ENCODE measurements at places on chromosomes 16 and 17.

DNA sequence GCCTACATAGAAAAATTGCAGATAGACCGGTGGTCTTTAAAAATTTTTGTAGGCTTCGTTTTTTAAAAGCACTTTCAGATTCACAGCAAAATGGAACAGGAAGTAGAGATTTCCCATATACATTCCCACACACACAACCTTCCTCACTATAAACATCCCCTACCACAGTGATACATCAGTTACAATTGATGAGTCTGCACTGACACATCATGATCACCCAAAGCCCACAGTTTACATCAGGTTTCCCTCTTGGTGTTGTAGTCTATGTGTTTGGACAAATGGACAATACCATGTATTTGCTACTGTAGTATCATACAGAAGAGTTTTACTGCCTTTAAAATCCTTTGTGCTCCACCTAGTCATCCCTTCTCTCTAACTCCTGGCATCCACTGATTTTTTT lies 113.9 kb upstream of the ADAMTS18 start:
- no peak for DNase-seq

DNA sequence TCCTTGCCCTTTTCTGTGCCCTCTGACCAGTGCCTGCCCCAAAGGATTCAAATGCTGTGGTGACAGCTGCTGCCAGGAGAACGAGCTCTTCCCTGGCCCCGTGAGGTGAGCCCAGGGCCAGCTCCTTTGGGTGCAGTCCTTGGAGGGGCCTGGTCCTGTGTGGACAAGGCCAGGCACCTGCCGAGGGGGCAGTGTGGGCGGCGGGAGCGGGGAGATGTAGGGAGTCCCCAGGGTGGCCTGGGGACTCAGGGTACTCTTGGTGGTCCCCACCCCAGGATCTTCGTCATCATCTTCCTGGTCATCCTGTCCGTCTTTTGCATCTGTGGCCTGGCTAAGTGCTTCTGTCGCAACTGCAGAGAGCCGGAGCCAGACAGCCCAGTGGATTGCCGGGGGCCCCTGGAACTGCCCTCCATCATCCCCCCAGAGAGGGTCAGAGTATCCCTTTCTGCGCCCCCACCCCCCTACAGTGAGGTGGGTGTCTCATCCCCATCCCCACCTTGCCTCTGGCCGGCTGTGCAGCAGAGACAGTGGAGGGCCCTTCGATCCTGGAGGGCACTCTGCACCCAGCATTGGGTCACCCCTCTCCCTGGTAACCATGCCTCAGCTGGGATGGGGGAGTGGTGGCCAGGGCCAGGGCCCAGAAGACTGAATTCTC lies 4.4 kb downstream of the TMEM92 start:
- no peak for DNase-seq

GRCh38 chr16:75058806-75059205 lies 57.8 kb downstream of the LDHD start:
- DNase-seq: no peak

DNA sequence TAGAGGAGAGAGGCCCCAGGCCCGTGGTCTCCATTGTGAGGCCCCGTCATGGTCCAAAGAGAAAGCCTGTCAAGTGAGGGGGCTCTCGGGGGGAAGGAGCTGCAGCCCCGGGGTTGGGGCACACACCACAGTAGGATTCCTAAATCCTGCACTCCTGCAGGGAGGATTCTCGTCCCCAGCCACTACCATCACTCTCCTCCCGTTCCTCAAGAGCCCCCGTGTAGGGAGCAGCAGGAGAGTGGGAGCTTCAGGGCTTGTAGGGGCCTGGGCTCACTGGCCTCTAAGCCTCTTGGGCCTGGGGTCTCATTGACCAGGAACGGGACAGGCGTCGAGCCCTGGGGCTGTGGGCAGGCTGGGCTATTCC lies 821 bp downstream of the C16orf86 start:
- no peak for DNase-seq

GRCh38 chr16:89281189-89281577 lies 63.7 kb downstream of the ZNF778 start:
- no peak for DNase-seq

DNA sequence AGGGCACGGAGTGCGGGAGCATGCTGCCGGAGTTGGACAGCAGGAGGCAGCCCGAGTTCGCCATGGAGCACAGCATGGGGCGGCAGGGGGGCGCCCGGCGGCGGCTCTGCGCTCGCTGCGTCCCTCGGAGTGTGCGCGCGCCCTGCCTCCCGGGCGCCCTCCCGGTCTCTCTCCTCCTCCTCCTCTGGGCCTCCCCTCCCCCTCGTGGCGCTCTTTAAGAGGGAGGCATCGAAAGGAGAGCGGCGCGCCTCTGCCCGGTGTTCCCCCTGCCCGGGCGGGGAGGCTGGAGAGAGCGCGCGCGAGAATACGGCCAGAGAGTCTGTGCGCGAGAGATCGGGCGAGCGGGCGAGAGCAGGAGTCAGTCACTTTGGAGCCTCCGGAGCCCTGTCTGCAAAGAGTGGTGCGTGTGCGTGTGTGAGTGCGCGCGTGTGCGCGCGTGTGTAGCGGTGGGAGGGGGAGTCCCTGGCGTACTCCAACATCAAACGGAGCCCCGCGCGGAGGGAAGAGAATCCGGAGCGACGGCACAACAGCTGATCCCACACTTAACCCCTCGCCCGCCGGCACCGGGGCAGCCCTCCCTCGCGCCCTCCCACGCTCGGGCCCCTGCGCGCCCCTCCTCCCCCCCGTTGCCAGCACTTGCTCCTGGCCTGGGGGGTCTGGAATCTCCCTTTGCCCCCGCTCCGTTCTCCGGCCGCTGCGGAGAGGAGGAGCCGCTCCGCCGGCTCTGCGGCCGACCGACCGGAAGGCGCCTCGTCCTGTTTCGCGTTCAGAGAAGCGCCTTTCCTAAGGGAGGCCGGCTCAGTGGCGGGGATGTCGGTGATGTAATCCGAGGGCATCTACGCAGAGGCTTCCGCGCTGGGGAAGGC lies 108.9 kb downstream of the ENGASE start:
- DNase-seq: no peak

- peak; percentile 81 for DNase-seq
These were observed at the start of gene CAMTA2 for GRCh38 chr17:4986951-4987766. CAMTA2 (minus strand) TSS chr17:4987675; CDS start chr17:4986222, 1,453 bp downstream.

GRCh38 chr17:9918804-9919352 lies 13.8 kb upstream of the RCVRN start:
- no peak for DNase-seq

DNA sequence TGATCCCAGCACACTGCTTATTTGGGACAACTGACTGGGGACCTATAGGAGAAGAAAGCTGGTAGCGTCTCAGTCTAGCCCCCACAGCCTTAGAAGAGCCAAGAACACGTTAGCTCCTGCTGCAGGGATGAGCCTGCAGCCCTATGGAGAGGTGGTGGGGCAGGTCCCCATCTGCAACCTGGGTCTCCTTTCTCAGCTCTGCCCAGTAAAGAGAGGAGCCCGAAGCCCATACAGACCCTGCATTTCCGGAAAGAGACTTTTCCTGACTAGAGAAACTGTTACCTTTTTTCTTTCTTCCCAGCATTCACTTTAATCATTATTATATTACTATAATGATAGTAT lies 788 bp downstream of the METTL22 start:
- DNase-seq: no peak

- DNase-seq: peak; percentile 26
These were observed 1.7 kb downstream of the MT2A start for GRCh38 chr16:56610017-56610608.

- peak; percentile 45 for DNase-seq
These were observed 9.5 kb downstream of the FOXF1 start for GRCh38 chr16:86519649-86520316.

- DNase-seq: no peak
These were observed 251.9 kb downstream of the PARN start for GRCh38 chr16:14378131-14378551.

- no peak for DNase-seq
These were observed 172.4 kb downstream of the STX8 start for GRCh38 chr17:9403257-9403656.

DNA sequence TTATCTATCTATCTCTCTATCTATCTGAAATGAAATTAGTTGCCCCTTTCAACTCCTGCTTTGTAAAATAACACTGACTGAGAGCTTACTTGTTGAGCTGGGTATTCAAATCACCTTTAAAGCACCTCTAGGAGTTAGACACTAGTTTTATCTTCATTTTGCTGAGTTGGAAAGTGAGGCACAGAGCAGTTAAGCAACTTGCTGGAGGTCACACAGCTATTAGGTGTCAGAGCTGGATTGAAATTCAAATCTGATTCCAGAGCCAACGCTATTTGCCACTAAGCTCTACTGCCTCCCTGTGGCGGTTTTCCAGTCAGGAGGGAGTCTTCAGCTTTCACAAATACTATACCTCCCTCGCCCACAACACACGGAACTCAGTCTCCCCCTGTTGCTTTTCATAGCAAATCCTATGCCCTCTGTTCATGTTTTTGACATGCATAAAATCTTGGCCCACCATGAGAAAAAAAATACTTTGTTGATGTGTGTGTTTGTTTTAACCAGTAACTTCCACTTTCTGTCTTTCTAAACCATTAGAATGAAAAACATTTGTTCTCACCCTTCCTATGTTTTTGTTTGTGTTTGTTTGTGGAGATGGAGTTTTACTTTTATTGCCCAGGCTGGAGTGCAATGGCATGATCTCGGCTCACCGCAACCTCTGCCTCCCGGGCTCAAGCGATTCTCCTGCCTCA lies 74.8 kb upstream of the SMURF2 start:
- DNase-seq: no peak

GRCh38 chr17:81130385-81131361 lies 34.6 kb upstream of the PVALEF start:
- DNase-seq: no peak

DNA sequence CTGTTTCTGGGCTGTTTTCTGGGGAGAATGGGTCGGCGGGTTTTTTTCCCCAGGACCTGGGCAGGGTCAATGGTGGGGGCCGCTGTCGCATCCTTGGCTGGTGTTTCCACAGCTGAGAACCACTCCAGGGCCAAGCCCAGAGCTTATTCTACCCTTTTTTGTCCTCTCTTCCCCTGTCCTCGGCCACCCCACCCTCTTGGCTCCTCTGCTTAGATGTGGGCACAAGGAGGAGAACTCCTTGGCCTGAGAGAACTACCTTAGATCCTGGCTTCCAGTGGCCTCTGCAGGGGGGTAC lies 4.0 kb downstream of the NOD2 start:
- no peak for DNase-seq

- DNase-seq: no peak
These were observed 23.8 kb downstream of the ENGASE start for GRCh38 chr17:79098282-79098867.

GRCh38 chr17:38400286-38400685 lies 28.0 kb upstream of the ARHGAP23 start:
- no peak for DNase-seq

- DNase-seq: no peak
These were observed 39.4 kb upstream of the ACSF3 start for GRCh38 chr16:89054261-89054661.

GRCh38 chr16:81163671-81164070 lies 67.5 kb upstream of the GCSH start:
- no peak for DNase-seq

- no peak for DNase-seq
These were observed 7.5 kb downstream of the TOM1L2 start for GRCh38 chr17:17964710-17965109.

- DNase-seq: no peak
These were observed 2.7 kb upstream of the PDE6G start for GRCh38 chr17:81659038-81659437.

GRCh38 chr17:7549401-7550055 lies 670 bp downstream of the TNFSF12 start:
- no peak for DNase-seq

DNA sequence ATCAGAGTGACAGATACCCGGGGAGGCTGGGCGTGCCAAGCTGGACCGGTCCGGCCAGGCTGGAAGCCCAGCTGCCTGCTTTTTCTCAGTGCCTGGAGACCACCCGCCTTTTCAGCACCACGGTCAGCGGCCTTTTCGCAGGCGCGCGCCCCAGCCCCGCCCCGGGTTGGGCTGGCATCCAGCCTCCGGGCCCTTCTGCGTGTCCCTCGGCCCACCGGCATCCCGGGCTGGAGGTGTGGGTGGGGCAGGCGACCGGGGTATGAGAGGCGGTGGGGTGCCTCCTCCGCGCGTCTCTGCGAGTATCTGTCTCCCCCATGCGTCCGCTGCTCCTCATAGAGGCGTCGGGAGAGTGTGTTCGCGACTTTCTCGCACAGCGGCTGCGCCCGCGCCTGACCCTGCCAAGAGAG lies 102.5 kb downstream of the MRM1 start:
- no peak for DNase-seq

DNA sequence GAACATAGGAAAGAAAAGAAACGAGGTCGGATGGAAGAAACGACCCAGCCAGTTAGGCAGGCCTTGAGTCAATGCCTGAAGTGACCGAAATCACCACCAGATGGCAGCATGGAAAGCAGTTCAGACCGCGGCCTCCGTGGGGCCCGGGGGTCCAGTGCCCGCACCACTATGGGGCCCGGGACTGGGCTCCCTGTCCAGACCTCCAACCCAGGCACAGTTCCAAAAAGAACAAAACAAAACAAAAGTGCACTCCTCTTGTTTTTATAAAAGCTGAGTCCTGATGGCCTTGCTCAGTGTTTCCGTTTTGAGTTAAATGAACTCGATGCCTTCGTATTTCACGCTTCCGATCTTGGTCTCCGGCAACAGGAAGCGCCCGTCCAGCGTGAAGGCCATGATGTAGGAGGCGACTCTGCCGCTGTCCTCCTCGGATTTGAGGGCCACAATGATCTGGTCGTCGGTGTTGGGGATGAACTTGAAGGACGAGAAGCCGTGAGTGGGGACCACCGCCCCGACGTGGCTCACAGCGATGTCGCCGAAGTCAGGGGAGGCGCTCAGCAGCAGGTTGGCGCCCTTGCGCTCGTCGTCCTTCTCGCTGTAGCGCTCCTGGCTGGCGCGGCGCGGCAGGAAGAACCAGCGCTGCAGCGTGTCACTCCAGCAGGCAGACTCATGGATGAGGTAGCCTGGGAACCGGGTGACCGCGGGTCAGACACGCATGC lies 13.7 kb upstream of the LGALS3BP start:
- peak; percentile 68 for DNase-seq

DNA sequence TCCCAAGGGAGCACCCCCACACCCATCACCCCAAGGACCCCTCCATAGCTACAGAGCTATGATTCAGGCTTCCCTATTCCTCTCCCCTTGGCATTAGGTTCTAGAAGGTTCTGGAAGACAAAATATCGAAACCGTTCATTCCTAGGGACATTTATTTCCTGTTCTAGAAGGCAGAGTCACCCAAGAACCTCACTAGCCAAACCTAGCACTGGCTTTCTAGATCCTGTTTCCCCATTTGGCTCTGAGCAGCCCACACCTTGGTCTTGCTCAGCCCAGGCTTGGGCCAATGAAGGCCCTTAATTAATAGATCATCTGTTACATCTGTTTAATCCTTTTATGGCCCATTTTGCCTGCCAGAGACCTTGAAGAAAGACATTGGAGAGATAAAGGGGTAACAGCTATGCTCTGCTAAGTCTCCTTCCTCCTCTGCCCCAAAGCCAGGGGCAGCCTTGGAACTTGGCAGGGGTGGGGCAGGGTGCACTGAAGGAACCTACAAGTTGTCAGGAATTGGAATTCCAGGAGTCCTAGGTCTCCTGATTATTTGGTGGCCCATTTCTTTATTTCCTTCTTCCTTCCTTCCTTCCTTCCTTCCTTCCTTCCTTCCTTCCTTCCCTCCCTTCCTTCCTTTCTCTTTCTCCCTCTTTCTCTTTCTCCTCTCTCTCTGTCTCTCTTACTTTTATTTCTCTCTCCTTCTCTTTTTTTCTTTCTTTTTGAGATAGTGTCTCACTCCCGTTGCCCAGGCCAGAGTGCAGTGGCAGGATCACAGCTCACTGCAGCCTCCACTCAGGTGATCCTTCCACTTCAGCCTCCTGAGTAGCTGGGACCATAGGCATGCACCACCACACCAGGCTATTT lies 8.7 kb upstream of the FZD2 start:
- DNase-seq: no peak

- DNase-seq: peak; percentile 20
These were observed 20.9 kb upstream of the NSRP1 start for GRCh38 chr17:30095507-30096244.

GRCh38 chr16:19389246-19389645 lies 28.4 kb upstream of the TMC5 start:
- DNase-seq: peak; percentile 83

Data from hematopoietic multipotent progenitor cell treated with erythropoietin and hydrocortisone succinate and interleukin-3 and kit ligand, for 17 days (in vitro differentiated cells).